ENCODE measurements at places on chromosomes 7 and 10.

DNA sequence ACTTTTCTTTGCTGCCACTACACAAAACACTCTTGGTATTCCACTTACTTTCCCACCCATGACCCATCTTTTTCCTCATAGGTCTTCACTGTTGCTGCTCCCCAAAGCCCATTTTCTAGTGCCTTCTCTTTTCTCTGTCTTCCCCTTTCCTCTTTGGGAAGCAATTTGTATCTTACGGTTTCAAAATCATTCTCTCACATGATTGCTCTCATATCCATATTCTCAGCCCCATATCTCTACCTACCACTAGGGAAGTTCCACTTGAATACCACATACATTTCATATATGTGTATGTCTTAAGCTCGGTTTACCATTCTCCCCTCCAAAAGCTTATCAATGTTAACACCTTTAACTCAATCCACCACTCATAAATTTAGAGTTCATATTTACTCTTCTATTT, 3.2 kb upstream of the UBE2D1 start:
- no peak for DNase-seq

GRCh38 chr10:114604357-114605130, 53.5 kb downstream of the ABLIM1 start:
- peak; percentile 63 for DNase-seq

DNA sequence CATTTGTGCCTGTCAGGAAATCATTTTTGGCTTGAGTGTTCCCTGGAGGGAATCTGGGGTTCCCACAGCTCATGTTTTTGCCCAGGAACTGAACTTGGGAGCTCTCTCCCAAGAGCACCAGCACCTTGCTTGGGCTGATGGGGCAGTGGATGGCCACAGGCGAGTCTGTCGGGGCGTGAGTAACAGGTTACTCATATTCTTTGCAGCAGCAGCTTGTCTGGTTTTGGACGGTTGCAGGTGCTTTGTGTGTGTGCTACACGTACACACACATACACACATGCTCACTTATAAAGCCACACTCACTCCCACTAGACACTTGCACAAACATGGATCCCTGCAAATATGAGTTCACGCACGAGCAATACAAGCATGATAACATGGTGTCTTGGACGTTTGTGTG, 2.9 kb upstream of the PALD1 start:
- DNase-seq = no peak

DNA sequence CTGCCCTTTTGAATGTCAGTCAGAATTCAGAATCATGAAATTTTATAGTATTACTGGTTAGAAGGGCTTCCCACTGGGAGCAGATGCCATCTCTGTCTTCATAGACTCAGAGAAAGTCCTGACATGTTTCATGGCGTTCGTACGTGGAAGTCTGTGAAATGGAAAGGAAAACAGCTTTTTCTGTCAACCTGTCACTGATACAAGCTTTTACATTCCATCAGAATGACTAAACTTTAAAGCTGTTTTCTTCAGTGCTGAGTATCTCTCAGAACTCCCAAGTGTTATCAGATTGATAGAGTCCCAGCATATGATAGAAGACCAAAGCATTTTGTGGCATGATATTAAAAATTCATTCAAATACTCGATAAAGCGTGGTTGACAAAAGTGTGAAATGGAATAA, 726.7 kb upstream of the GALNT17 start:
- no peak for DNase-seq

DNA sequence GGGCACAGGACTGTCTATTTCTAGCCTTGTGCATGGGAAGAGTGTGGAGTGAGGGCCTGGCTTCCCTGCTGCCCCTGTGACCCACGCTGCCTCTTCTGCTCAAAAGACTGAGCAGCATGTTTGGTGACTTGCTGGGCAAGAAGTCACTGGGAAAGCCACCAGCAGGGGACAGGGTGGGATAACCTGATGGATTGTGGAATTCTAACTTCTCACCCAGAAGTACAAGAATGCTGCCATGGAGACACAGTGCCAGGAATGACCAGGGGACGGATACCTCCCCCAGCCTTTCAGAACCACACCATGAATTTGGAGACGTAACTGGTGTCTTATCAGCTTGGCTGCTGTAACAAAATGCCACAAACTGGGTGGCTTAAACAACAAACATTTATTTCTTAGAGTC, 28.4 kb downstream of the GALNTL5 start:
- DNase-seq = no peak

GRCh38 chr7:64904008-64904407, 935 bp downstream of the ZNF273 start:
- no peak for DNase-seq

DNA sequence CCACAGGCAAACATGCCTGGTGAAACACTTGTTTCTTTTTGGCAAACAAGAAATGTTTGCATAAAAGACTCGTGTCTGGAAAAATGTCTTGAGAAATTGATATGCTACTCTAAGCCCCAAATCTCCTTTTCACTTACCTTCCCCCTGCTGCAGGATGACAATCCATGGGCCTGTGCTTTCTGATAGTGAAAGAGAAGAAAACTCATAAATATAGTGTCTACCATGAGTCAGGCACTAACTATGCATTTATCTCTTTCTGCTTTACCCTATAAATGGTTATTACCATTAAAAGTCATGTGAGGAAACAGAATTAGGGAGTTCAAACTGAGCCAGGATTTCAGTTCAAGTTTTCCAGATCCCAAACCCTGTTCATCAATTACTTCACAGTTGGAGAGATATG, 6.6 kb upstream of the TARP start:
- no peak for DNase-seq

GRCh38 chr7:74403521-74404387, 50.0 kb upstream of the GTF2IRD1 start:
- DNase-seq = no peak

DNA sequence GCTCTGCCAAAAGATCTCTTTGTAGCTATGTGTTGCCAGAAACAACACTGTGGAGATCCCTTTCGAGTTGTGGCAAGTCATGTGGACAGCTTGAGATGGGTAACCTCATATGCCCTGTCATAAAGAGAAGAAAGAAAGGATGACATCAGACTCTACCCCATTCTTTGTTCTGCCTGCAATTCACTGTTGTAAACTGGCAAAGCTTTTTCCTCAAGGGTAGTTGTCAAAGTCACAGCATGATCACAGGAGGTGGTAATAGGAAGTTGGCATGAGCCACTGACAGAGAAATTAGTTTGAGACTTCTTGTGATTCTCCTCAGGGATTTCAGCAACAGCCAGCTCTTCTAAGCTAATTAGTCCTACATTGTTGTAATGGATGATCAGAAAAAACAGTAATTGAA, 19.4 kb upstream of the MINDY3 start:
- DNase-seq = no peak

GRCh38 chr7:81839708-81840369, 70.0 kb upstream of the HGF start:
- DNase-seq = no peak

- DNase-seq = no peak
Measured at GRCh38 chr7:32062150-32062549, 8.1 kb downstream of the PDE1C start.

Measured in right hindlimb (tissue), 1 donor.